ENCODE measurements at places on chromosomes 2 and 18.

GRCh38 chr2:69914950-69915945 is at the start of gene MXD1:
MXD1 (plus strand) TSS chr2:69915109; CDS start chr2:69915331, 222 bp downstream.
- DNase-seq, result peak; percentile 99

DNA sequence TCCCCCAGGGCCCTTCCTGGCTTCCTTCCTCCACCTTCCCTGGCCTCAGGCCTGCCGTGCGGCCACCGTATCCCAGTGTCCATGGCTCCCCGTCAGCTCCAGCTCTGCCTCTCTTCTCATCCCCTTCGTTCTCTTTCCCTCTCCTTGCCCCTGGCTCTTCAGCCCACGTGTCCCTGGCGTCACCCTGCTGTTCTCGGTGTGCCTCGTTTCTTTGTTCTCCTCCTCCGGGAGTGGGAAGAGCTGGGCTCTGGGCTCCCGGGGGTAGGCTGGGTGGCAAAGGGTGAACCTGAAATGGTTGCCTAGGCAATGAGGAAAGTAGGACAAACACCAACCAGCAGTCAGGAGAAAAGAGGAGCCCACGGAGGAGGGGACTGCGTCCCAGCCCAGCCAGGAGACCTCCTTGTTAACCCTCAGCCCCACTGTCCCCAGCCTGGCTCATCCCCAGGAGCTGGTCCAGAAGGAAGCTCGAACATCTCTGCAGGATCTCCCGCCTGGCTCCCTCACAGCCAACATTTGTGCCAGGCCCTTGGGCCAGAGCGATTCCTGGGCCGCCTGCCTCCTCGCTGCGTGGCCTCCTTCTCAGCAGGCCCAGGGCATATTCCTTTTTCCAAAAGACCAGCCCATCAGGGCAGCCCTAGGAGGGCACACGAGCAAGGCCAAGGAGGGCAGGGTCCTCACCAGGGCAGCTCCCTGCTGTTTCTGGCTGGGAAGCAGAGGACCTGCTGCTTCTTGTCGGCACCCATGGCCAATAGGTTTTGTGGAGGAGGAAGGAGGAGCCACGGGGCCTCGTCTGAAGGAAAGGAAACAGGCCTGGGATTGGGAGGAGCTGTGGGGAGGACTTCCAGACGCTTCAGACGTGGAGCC is 30.9 kb upstream of the DNMT3A start:
- DNase-seq, result no peak

GRCh38 chr18:35835833-35836232 is 136.6 kb upstream of the RMP24 start:
- DNase-seq, result no peak

- DNase-seq, result no peak
Observed at GRCh38 chr2:46308081-46308480, 10.9 kb downstream of the EPAS1 start.

- no peak for DNase-seq
Observed at GRCh38 chr2:232458051-232458660, 2.2 kb downstream of the ALPI start.
